ENCODE measurements at places on chromosomes 2 and 18.

GRCh38 chr2:23545811-23546210 lies 160.8 kb downstream of the KLHL29 start:
- DNase-seq, result no peak

- DNase-seq, result no peak
These were observed 26.1 kb upstream of the STAT4 start for GRCh38 chr2:191176801-191177438.

DNA sequence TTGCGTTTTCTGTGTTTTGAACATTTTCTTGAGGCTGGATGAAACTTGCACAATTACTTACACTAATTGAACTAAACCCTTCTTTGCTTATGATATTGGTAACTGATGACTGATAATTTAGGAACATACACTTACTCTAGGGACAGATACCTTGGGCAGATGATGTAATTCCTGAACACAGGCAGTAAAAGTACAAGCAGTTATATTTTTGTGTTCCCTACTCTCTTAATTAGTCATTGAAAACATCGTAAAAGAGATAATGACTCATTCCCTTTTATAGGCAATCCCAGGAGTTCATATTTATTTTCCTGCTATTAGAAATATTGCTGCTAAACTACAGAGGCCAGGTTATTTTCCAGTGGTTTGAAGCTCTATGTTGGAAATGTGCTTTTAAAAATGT lies 46.4 kb downstream of the CCDC85A start:
- no peak for DNase-seq

DNA sequence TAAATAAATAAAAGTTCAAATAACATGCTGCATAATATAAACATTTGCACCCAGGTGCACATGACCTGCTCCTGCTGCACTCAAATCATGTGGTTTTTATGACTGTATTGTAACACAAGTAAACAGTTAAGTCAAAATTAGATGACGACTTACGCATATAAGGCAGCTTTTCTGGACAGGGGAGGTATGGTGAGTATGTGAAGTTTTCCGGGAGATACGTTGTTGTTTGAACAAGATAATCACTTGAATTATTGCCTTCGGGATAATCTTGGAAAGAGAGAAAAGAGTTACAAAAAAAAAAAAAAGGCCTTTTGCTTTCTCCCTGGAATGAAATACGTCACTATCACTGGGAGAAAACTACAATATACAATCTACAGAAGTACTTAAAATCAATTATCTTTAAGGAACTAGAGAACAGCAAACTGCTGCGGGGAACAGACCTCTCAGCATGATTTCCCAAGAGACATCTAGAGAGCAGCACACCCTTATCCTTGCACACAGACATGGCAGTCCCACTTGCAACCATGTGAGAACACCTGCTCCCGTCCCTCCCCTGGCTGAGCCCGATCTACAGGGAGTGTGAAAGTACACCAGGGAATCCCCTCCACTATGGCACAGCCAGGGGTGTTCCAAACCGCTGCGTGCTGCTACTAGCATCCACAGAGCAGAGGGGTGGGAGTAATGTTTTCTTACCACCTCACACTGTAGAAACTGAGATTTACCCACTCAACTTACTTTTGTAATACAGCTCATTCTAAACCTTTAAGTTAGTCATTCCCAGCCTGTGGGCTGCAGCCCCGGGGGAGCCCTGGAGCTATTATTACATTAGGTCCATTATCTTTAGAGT lies 26.3 kb downstream of the B4GALT6 start:
- no peak for DNase-seq

All from NCI-H748 treated with DMSO at 0.1 percent for 48 hours (cell line).